ENCODE measurements at places on chromosomes 5 and 9.

- no peak for DNase-seq
These were observed 4.8 kb downstream of the THG1L start for GRCh38 chr5:157735991-157736390.

DNA sequence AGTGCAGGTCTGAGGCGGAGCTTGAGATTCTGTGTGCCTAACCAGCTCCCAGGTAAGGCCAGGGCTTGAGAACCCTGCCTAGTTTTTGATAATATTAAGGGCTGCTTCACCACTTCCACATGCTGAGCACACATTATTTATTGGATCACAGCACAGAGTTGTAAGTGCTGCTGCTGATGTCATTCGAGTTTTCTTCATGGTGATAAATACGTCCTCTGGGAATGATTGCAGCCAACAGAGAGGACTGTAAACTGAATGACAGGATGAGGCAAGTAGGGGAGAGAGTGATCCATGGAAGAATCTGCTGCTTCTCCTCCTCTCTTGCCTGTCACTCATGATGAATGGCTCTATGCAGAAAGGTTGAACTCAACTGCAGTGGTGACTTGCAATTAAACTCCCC lies 77.9 kb upstream of the VPS13A start:
- DNase-seq = no peak

DNA sequence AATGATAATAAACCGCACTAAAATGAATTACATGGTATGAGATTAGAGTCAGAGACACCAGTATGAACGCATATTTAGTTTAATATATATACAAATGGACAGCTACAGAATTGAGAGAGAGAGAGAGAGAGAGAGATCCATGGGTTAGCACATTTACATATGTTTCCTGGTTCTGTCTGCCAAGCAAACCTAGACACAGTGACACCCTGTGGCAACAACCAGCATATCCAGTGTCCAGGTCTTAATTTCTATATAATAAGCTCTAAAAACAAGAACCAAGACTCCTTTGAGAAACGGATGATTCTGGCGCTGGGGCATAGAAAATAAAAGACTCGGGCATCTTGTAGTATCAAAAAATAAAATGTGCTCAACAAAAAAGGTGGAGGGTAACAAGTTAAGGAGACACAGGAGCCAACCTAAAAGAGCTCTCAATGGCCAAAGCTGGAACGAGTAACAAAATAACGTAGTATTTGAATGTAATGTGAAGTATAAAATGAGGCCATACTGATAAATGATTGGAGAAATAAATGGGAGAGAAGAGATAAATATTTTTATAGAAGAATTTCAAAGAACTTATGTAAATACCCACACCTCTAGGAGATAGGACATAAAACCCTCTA lies 84.5 kb downstream of the RFX3 start:
- DNase-seq = peak; percentile 14

DNA sequence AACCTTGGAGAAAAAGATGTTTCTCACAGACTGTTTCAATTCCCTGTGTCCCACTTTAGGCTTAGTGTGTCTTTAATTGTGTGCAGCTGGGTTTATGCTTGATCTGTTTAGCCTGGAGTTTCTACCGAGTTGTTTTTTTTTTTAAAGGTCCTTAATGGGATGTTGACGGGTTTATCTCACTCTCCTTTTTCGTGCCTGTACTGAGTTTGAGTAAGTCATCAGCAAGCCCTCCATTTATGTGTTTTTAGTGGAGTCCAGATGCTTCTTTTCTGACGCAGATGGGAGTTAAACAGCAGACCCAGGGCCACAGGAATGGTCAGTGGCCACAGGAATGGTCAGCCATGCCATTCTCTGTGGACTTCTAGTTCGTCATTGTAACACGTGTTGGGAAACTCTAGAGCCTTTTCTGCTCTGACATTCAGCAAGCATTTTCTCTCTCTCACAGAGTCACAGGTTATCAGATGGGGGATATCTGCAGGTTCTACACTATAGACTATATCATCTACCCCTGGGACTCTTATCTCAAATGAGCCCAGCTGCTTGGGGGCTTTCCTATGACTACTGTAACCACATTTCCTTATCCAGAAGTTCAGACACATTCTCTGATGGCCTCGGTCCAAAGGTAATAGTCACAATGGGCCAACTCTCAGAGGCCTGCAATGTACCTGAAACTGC lies 190.5 kb downstream of the TTLL11 start:
- peak; percentile 98 for DNase-seq

- DNase-seq = no peak
These were observed 47.1 kb downstream of the MAPKAP1 start for GRCh38 chr9:125659954-125660353.

DNA sequence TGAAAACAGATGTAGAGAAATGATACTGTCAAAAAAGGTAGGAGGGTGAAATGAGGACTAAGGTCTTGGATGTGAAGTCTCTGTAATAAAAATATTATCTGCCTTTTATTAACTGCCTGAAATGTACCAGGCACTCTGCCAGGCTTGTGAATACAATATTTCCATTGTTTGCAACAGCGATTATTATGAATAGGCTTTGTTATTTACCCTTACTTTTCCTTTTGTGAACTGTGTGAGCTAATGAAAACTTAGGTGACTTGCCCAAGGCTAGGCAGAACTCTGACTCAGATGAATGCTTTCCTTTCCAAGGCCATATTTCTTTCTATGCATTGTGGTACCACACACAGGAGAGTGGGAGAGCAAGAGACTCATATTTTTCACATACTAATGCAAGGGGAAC lies 204.1 kb downstream of the CDH12 start:
- DNase-seq = no peak

DNA sequence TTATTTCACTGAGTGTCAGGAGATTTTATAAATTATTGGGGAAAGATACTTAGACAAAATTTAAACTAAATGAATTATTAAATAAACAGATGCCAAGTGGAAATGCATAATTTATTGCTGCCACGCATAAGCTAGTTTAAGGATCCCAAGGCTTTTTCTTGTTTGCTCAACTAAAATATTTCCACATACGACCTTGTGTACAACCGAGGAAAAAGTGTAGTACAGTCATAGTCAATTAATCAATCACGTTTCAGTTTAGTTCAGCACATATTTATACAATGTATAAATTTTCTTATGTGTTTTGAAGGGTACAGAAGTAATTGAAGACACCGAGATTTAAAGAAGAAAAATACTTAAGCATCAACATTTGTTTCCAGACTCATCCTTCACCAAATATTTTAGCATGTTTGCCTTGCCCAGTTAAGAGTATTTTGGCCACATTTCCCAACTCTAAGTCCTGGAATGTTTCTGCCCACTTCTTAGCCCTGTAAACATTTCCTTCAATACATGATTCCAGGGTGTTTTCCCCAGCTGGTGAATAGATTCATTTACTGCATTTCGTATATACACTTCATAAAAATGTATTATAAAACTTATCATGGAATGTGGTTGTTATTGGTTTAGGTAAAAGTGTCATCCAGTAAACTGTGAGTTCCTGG lies 652.9 kb downstream of the ELAVL2 start:
- DNase-seq = no peak

- DNase-seq = no peak
These were observed 71.7 kb upstream of the COX7C start for GRCh38 chr5:86546044-86546443.

DNA sequence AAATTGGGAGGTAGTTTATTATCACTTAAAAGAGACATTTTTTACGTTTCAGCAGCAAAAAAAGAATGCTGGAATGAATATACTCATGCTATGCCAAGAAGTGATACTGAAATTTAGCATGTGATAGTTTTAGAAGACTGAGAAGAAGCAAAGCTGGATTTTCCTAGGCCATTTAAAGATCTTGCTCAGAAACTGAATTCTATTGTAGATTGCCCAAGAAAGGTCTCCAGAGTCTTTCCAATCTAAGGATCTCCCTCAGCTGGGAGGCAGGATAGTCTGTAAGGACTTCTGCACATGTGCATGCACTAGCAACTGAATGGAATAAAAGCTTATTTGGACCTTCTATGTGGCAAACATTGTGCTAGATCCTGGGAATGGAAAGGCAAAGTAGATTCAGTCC lies 334.5 kb downstream of the DTWD2 start:
- DNase-seq = no peak

GRCh38 chr9:111832449-111832848 lies 37.7 kb upstream of the SHOC1 start:
- DNase-seq = no peak

- no peak for DNase-seq
These were observed 155.0 kb downstream of the MAN2A1 start for GRCh38 chr5:109844695-109845094.

GRCh38 chr5:10567121-10567591 lies 3.3 kb downstream of the ANKRD33B start:
- no peak for DNase-seq

GRCh38 chr9:88726803-88727202 lies 191.8 kb downstream of the NXNL2 start:
- no peak for DNase-seq

DNA sequence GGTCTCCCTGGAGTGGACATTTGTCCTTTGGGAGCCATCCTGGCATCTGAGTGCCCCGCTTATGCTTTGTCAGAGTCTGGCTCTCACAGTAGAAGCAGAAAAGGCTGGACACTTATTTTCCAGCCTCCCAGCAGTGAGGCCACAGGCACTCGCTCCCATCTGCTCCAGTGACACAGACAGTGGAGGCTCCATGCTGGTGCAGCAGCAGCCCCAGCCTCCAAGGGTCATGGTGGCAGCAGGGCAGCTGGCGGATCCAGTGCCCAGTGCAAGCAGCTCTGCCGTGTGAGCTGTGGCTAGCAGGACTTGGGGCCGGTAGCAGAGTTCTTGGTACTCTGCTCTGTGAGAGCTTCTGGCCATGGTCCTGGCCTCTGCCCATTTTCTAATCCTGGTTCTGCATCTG lies 157.3 kb upstream of the ALDH1B1 start:
- DNase-seq = no peak

GRCh38 chr9:36237230-36237629 lies 21.0 kb downstream of the GNE start:
- no peak for DNase-seq

DNA sequence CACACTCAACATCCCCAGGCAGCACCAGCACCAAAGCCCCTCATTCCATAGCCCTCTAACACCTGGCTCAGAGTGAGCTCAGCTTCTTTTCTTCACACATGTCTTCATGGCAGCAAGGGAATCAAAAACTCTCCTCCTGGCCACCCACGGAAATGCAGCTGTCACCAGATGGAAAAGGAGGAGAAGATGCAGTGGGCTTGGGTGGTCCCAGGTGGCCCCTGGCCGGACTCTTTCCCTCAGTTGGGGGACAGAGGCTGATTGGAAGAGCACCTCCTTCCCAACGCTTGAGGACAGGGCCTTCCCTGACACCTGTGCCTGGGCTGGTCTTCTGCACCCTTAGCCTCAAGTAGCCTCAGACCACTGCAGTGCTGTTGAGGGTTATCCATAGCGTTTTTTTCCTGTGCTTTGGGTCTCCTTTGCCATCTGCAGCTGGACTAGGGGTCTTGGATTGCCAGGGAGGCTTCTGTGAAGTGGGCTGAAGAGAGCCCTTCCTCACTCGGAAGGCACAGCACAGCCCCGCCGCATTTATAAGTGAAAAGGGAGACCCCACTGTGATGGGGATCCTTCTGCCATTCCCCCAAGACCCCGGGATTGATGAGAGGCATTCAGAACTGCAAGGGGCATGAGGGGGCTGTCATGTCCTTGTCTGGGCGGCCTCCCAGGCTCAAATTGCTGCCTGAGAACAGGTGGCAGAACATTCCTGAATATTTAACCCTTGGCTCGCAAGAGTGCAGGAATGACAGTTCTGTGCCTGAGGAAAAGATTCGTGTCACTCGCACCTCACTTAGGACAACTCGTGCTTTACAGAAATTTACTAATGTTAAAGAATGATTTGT lies 200.0 kb downstream of the AUH start:
- DNase-seq = no peak

GRCh38 chr9:135340143-135340655 lies 139.4 kb upstream of the PPP1R26 start:
- no peak for DNase-seq

GRCh38 chr5:140671472-140672125 lies 1.8 kb downstream of the DND1 start:
- DNase-seq = no peak

DNA sequence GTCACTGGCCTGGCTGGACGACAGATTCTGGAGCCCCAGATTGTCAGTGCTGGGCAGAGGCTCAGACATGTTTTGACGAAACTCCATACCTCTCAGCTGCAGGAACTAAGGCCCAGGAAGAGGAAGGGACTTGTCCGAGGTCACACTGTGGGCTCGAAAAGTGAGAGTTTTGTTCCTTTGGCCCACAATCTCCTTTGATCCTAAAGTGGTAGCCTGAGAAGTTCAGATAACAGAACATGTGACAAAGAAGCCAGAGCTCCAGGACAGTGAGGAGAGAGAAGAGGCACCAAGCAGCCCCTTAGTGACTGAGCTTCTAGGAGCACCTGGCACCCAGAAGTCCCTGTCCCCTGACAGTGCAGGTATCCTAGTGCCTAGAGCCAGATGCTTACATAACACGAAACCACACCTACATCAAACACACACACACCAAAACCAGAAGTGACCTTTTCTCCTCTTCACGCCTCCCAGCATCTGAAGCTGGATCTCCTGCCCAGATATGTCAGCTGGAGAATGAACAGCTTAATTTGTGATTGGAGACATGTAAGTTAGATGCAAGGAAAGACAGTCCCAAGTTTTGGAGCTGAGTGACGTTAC lies 88.9 kb downstream of the ADRB2 start:
- no peak for DNase-seq

DNA sequence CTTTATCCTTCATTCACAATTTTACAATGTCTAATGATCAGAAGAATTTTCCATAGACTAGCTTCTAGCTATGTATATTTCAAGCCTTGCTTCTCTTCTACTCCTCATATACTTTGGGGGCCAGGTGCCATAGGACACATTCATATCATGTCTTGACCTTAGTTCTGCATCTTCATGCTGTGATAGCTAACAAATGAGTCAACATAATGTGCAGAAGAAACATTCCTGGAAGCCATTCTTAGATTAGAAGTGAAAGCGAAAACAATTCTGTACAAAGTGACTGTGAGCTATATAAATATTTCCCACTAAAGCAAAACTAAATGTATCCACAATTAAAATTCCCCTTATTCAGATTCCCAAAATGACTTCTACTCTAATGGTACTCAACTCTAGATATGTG lies 320.2 kb upstream of the NREP start:
- no peak for DNase-seq

- no peak for DNase-seq
These were observed 168.8 kb downstream of the GAPVD1 start for GRCh38 chr9:125430161-125431011.

DNA sequence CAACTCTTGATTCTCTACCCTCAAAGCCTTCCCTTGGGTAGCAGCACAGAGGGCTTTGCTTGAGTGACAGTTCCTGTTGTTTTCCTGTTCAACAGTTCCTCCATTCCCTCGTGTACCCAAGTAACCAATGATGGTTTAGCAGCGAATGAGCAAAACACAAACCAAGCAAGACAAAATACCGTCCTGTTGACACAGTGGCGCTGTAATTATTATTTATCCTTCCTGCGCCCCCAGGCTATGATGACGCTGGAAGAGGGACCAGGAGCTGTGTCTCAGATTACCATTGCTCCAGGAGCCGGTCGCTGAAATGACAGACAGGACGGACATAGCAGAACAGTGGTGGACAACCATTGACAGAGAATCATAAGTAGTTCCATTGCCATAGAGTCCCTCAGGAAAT lies 154.8 kb downstream of the GADD45G start:
- no peak for DNase-seq
